Fibroblast of skin of back (primary cell): ENCODE measurements at places on chromosomes 11 and 22.
A peak's percentile ranks its signal among the peaks of the same experiment; 100 is the strongest.

- no peak for DNase-seq
Measured at GRCh38 chr11:1930462-1930830, 10.9 kb downstream of the TNNT3 start.

DNA sequence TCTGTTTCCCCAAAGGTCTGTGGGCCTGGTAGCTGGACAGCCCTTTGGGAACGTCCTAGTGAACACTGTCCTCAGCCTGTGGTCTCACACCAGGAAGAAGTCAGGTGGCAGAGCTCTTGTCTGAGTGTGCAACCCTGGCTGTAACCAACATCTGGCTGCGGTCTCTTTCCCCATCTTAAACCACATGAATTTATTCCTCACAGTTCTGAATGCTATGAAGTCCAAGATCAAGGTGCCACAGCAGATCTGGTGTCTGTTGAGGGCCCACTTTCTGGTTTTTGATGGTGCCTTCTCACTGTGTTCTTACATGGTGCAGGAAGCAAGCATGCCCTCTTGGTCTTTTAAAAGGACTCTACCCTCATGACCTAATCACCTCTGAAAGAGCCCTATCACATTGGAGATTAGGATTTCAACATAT is 2.7 kb downstream of the UPB1 start:
- DNase-seq, result no peak

GRCh38 chr11:74846770-74847169 is 98.1 kb downstream of the RNF169 start:
- DNase-seq, result no peak

- DNase-seq, result no peak
Measured at GRCh38 chr11:119709171-119709570, 19.8 kb downstream of the NECTIN1 start.

GRCh38 chr11:30830681-30831080 is 244.5 kb upstream of the MPPED2 start:
- no peak for DNase-seq

- no peak for DNase-seq
Measured at GRCh38 chr11:127224276-127224675, 223.7 kb upstream of the KIRREL3 start.

DNA sequence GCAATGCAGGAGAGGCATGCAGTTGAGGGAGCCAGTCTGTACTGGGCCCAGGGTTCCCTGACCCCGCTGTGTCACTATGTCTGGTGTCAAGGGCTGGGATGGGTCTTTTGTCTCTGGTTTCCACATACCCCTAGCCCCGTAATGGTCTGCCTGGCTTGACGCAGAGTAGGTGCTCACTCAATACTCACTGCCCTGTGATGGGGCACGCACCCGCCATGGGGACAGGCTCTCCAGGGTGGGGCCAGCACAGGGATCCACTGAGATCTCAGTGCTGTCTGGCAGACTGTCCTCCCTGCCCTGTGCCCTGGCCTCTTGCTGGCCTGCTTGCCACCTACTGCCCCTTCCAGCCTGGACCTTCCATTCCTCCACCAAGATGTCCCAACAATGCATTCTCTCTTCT is 101.7 kb upstream of the CD82 start:
- DNase-seq, result no peak

GRCh38 chr22:30284172-30284571 is 5.1 kb downstream of the CASTOR1 start:
- DNase-seq, result no peak

GRCh38 chr11:3022982-3023381 is 30.9 kb upstream of the NAP1L4 start:
- DNase-seq, result peak; percentile 83

DNA sequence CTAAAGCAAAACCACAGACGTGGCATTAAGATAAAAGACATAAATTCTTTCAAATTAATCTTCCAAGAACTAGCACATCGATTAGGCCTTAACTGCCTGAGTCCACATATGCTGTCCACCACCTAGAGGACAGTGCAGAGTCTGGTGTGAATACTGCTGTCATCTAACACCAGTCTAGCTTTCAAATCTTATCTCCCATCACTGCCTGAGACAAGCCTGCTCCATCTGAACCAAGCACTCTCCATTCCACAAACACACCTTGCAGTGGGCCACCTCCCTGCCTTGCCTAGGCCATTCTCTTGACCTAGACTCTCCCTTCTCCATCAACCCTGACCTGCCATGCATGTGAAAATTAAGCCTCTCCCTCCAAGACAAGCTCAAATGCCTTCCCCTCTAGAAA is 129.5 kb upstream of the PITPNB start:
- no peak for DNase-seq

DNA sequence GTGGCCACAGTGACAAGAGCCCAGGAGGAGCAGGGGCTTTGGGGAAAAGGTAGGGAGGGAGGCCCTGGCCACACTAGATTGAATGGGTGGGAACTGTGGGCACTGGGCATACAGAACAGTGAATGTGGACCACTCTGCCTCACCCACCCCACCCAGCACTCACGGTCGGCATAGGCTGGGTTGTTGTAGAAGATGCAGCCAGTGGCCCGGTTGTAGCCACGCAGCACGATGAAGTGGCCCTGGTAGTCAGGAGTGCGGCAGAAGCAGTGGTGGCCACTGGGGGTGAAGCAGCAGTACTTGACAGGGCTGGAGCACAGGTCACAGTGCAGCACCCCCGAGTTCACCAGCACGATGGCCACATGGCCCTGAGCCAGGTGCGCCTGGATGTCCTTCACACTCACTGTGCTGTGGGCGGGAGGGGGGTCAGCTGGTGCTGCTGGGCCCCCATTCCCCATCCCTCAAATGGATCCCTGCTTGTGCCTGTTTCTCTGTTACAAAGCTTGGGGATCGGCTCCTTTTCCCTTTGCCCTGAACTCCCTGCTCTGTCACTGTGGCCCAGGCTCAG is 11.2 kb downstream of the GUCD1 start:
- no peak for DNase-seq

- no peak for DNase-seq
Measured at GRCh38 chr22:29380032-29380781, 8.2 kb downstream of the AP1B1 start.

DNA sequence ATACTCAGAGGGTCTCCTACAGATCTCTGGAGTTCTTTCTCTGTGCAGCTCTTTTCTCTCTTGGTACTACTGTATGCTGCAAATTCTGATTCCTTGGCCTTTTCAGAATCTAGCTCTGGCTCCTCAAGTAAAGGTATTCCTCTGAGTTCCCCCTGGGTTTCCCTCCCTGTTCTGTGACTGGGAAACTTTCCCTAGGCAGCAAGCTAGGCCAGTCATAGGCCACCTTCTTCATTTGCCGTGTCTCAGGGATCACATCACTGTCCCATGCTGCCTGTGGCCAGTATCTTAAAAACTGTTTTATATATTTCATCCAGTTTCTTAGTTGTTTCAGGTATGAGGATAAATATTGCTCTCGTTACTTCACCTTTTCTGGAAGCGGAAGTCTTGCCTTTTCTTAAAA is 71.2 kb downstream of the FAM83F start:
- DNase-seq, result no peak

DNA sequence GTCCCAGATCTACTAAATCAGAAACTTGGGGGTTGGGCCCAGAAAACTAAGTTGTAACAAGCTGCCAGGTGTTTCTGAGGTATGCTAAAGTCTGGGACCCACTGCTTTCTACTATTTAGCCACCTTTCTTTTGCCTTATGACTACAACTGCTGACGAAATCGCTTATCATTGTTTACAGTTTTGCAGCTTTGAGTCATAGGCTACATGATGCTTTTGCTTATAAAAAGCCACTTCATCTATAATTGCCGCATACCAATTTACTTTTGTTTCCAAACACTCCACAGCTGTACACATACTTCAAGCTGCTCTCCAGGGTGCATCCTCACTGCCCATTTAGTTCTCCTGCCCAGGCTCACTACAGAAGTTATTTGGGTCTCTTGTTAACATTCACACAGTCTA is 144.7 kb downstream of the ENTHD1 start:
- no peak for DNase-seq

DNA sequence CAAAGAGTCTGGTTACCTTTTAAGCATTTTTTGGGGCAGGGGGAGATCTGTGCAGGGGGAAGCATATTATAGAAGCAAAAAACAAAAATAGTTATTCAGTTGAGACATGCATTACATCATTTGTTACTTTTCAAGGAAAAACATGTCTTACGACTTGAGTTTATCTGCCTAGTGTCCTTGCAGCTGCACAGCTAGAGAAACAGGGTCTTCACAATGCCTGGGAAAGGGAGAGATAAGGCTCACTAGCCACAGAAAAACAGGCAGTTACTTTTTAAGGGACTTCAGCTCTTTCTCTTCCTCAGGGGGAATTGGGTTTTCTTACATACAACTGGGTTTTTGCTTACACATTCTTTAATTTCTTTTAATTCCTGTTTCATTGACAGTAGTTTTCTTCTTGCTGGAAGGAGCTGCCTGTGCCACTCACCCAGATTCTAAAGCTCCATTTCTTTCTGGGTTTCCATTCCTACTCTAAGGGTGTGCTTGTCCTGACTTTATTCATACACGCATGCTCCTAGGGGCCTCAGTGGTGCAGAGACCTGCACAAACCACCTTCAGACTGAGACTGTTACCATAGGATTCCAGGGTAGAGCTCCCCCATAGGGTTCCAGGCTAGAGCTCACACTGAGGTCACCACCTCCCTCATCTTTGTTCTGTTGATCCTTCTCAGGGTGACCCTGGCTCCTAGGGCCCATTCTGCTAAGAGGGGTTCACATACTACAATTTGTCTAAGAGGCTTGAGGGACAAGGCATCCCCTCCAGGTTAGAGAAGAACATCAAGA is 14.7 kb upstream of the UBQLNL start:
- no peak for DNase-seq

GRCh38 chr11:31500560-31500959 is 8.9 kb downstream of the IMMP1L start:
- no peak for DNase-seq

- DNase-seq, result no peak
Measured at GRCh38 chr11:60165538-60165937, 17.3 kb downstream of the MS4A6A start.

DNA sequence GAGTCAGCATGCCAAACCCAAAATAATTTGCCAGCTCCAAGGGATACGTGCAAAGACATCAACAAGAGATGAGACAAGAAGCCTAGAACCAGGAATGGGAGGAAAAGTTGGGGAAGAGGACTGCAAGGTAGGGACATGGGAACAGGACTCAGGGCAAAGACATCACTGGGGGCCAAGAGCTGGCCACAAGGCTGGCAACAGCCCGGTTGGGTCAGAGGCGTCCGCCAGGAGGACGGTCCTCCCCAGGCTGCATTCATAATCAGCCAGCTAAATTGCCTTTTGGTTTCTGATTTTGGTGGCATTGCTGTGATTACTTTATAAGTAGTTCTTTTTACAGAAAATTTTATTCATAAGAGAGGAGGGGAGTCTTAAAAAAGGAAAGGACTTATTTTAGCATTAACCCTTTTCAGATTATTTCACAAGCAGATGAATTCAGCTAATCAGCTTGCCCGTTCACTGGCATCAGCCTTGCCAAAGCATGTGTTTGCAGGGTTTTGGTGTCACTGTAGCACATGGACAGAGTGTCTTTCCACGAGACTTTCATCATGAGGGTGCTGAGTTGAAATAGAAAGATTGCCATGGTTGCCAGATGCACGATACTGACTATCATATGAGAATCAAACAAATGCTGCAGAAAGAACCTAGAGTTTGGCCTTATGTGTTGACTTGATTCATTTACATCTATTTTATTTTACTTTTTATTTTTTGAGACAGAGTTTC is 23.2 kb upstream of the NAV2 start:
- no peak for DNase-seq

- DNase-seq, result no peak
Measured at GRCh38 chr11:68096962-68097361, 24.2 kb downstream of the CHKA start.

DNA sequence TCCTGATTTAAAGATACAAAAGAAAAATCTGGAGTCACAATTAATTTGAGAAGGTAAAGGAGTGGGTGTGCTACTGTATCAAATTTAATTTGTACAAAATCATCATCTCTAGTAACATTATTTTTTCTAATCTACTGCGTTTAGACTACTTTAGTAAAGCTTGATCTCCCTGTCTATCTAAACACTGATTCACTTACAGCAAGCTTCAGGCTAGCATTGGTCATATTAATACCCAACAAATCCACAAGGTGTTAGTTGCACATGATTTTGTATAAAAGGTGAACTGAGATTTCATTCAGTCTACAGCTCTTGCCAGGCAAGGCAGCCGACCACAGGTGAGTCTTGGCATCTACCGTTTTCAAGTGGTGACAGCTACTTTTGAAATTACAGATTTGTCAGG is at the start of gene FSHB:
Gene FSHB (plus strand): TSS at position 301 of the 400 bp plus-strand sequence. CDS start 889 bp downstream, outside the sequence.
- DNase-seq, result no peak

DNA sequence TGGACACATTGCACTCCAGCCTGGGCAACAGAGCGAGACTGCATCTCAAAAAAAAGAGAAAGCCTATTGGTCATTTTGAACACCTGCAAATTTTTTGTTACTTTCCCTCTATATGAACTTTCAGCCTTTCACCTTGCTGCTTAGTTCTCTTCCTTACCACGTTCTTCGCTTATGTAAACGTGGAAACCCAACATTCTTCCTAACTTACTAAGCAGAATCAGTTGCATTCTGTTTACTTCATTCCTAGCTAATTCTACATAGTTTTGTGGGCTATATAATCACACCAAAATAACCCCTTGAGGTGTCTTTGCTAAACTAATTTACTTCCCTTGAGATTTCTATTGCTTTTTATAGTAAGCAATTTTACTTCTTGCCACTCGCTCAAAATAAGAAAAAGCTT is 23.2 kb downstream of the MS4A4A start:
- no peak for DNase-seq

DNA sequence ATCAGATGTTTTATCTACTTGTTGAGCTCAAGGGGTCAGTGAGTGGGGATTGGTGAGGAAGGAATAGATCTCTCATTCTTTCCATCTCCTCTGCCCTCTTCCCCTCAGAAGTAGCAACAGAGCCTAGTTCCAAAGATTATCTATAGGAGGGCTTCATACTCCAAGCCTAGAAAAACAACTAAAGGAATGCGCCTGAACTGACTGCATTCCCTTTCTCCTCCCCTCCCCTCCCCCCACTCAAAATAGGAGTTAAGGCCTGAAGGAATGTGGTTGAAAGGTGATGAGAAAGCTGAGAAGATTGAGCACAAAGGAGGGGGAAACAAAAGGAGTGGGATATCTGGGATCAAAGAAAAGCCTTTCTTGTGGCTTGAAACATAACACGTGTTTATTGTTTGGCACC is 10.5 kb downstream of the EMSY start:
- DNase-seq, result peak; percentile 65
